Trophoblast cell (in vitro differentiated cells and primary cell): ENCODE measurements at places on chromosomes 7 and 10.

GRCh38 chr10:110793886-110794285 lies 77.8 kb upstream of the PDCD4 start:
- H3K36me3 ChIP-seq = no peaks in the 10 kb centered on the region
- H3K27ac ChIP-seq = no peak overlapping the region
- peaks cover 17% of the 10 kb centered on the region for H3K4me1 ChIP-seq
- H3K27me3 ChIP-seq = no peaks in the 10 kb centered on the region

DNA sequence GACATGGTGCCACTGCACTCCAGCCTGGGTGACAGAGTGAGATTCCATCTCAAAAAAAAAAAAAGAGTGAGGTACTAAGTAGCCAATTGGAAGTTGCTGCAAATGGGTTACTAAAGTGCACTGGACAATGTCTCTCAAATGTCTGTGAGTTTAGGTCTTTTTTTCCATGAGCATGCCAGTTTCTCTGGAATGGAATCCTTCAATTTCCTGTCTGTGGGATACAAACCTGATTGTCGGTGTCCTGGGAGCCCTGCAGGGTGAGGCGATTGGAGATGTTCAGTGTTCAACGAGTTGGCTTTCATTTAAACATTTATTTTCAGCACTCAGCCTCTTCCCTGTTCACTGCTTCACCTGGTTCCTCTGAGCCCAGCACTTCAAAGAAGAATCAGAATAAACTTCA lies 5.3 kb upstream of the CALD1 start:
- H3K4me3 ChIP-seq = no peak overlapping the region
- no peaks in the 10 kb centered on the region for H3K27me3 ChIP-seq
- DNase-seq = no peak
- H3K27ac ChIP-seq = peak overlapping the region; percentile 98
- H3K4me1 ChIP-seq = peaks cover 12% of the 10 kb centered on the region

DNA sequence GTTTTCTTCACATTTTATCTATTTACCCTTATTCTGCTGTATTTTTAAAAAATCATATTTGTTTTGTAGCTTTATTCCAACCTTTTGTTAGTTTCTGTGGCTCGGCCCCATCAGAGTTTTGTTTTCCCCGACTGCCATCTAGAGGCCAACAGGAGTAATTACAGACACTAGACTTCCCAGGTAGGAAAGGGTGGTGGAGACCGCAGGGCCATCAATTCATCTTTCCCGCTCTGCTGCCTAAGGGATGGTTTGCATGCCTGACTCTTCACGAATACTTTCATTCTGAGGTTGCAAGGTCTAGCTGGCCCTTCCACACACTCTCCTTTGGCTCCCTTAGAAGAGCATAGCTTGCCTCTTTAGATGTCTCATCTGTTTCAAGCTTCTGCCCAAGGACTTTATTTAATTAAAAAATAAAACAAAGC lies 38.3 kb downstream of the LYZL2 start:
- H3K36me3 ChIP-seq = no peaks in the 10 kb centered on the region
- H3K4me1 ChIP-seq = no peaks in the 10 kb centered on the region
- peak; percentile 67 for DNase-seq
- H3K27ac ChIP-seq = no peak overlapping the region
- no peak overlapping the region for H3K4me3 ChIP-seq
- H3K27me3 ChIP-seq = no peaks in the 10 kb centered on the region

DNA sequence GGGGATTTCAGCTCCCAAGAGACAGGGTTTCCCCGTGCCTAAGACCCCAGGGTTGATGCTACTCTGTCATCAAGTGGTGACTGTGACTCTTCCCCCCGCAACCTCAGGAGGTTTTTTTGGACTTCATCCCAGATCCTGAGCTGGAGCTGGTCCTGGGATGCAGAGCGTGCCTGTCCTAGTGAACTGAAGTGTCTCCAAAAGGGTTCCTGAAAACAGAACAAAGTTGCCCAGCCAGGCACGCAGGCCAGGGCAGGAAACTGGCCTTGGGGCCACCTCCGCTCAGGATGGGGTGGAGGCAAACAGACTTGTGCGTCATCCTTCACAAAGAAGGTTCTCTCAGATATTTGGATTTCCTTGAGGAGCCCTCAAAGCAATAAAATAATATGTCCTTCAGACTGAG lies 118.9 kb downstream of the ITIH5 start:
- H3K27me3 ChIP-seq = no peaks in the 10 kb centered on the region
- H3K4me1 ChIP-seq = no peaks in the 10 kb centered on the region
- no peak overlapping the region for H3K4me3 ChIP-seq
- no peak for DNase-seq
- no peak overlapping the region for H3K27ac ChIP-seq
- no peaks in the 10 kb centered on the region for H3K36me3 ChIP-seq

DNA sequence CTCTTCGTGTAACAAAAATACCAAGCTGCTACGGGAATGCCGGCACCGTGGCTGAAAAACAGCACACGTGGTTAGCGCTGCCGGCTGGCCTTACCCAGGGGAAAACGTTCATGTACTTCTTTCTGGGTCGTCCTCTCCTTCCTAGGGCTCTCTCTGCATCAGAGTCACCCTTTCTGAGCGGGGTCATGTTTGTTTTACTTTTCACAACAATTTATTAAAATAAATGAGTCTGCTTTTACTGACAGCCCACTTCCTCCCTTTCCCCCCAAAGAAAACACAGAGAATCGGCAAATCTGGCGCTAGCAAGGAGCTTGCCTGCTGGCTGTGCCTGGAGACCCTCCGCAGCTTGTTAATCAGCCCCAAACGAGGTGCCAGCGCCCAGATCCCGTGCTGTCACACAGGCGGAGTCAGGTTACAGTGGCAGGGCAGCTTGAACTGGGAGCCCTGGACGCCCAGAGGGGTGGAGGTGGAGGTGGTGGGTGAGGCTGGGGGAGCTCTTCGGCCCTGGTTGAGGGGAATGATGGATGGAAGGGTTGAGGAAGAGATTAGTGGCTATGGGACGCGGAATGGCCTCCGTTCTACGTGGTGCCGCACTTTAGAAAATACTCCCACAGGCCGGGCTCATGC lies 162.2 kb upstream of the TNS3 start:
- DNase-seq = no peak
- no peak overlapping the region for H3K27ac ChIP-seq
- peak overlapping the region; percentile 18 for H3K4me3 ChIP-seq
- peaks cover 3% of the 10 kb centered on the region for H3K4me1 ChIP-seq

GRCh38 chr10:81889181-81889769 lies 14.3 kb downstream of the NRG3 start:
- no peaks in the 10 kb centered on the region for H3K36me3 ChIP-seq
- H3K27ac ChIP-seq = no peak overlapping the region
- H3K4me1 ChIP-seq = no peaks in the 10 kb centered on the region
- no peak overlapping the region for H3K4me3 ChIP-seq

DNA sequence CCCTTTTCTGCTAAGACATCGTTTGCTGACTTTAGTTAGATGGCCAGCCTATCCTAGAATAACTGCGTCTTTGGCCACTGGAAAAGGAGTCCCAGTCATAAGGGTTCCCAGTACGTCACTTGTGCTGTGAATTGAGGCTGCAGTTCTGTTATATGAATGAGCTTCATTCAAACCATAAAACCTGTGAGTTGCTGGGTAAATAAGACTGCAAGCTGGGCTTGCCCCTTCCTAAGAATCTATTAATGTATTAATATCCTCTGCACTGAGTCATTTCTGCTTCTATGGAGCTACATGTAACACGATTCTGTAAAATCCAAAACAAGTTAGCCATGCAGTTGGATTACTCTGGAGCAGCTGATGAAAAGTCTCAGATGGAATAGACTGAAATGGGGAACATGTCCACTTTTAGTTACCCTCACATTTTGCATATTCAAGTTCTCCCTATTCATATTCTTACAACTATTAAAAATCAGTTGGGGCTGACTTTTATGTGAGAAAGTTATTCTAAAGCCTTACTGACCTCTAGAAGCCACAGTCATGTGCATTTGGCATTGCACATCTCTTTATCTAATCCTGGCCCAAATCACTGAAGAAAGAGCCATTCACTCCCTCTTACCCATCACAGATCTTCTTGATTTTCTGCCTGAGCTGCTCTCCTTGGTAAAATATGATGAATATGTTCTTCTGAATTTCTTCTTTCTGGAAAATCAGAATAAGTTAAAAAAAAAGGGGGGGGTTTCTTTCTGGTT lies 41.8 kb upstream of the TMEM213 start:
- no peak overlapping the region for H3K27ac ChIP-seq
- H3K27me3 ChIP-seq = no peaks in the 10 kb centered on the region
- DNase-seq = no peak
- no peak overlapping the region for H3K4me3 ChIP-seq
- H3K36me3 ChIP-seq = no peaks in the 10 kb centered on the region

- H3K27me3 ChIP-seq = no peaks in the 10 kb centered on the region
- DNase-seq = no peak
- no peak overlapping the region for H3K27ac ChIP-seq
- no peaks in the 10 kb centered on the region for H3K4me1 ChIP-seq
- no peaks in the 10 kb centered on the region for H3K36me3 ChIP-seq
Measured at GRCh38 chr7:135857519-135858274, 109.1 kb upstream of the FAM180A start.

GRCh38 chr10:27534161-27534700 lies 30.1 kb downstream of the RAB18 start:
- H3K4me3 ChIP-seq = no peak overlapping the region
- H3K36me3 ChIP-seq = peaks cover 13% of the 10 kb centered on the region
- H3K27me3 ChIP-seq = no peaks in the 10 kb centered on the region
- no peak for DNase-seq
- H3K27ac ChIP-seq = no peak overlapping the region

DNA sequence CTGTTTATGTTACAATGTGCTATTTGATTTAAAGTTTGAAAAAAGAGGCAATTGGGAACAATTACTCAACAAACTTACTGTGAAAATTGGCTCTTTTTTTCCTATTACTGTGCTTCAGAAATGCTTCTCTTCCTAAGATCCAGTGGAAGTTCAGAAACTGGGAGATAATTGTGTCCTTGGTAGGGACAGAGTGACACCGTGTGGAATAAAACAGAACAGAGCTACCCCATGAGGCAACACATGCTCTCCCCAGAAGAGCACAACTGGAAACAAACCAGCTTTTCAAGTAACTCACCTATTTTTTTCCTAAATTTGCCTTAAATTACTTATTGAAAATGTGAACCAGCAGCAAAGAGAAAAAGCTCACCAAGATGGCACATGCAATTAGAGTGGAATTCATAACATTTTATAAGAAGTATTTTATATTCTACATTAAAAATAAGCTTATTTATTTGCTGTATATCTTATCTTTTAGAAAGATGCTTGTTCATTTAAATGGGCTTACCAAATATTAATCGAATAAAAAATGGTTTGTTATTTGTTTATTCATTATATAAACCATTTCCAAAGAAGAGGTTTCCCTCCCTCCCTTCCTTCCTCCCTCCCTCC lies 346.1 kb upstream of the ANKRD30A start:
- H3K27me3 ChIP-seq = no peaks in the 10 kb centered on the region
- peaks cover 4% of the 10 kb centered on the region for H3K4me1 ChIP-seq

DNA sequence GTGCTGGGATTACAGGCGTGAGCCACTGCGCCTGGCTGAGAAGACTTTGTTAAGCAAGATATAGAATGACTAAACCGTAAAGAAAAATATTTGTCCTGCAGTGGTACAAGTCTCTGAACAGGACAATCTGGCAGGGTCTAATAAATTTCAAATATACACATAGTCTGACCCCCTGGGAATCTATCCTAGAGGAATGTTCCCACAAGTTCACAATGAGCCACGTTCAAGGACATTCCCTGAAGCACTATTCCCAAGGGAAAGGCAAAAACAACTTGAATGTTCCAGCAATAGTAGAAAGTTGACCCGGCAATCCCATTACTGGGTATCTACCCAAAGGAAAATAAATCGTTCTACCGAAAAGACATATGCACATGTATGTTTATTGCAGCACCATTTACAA lies 82.0 kb downstream of the HIP1 start:
- no peaks in the 10 kb centered on the region for H3K36me3 ChIP-seq
- no peaks in the 10 kb centered on the region for H3K27me3 ChIP-seq
- no peak overlapping the region for H3K27ac ChIP-seq
- no peak overlapping the region for H3K4me3 ChIP-seq
- DNase-seq = no peak

- no peak overlapping the region for H3K4me3 ChIP-seq
- no peak overlapping the region for H3K27ac ChIP-seq
- no peaks in the 10 kb centered on the region for H3K36me3 ChIP-seq
- peaks cover 9% of the 10 kb centered on the region for H3K4me1 ChIP-seq
- DNase-seq = no peak
Measured at GRCh38 chr10:78339251-78339650, 305.6 kb downstream of the RPS24 start.

DNA sequence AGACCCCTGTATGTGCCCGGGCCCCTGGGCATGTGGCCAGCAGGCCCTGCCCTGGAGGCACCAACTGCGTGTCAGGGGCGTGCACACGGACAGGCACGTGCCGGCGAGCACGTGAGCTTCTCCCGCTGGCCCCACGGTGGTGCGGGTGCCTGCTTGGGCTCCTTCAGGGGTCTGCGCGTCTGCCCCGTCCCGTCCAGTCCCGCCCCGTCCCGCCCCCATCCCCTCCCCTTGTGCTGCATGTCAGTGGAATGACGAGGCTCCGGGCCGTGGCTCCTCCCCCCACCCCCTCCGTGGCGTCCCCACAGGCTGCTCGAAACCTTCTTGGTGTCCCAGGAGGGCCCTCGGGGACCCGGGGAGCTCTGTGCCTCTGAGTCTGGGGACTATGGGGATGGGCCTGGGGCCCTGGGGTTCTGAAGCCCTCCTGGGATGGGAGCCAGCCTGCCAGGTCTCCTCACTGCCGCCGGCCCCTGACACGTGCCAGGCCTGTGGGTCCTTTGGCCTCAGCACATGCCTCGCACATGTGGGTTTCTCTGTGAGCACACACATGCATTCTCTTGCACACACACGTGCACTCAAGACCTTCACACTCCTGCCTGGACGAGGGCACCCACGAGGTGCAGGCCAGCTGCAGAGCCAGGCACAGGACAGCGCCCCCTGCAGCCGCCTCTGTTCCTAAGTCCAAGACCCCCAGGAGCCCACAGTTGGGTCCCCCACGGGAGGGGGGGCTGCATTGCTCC lies 27.5 kb upstream of the AMZ1 start:
- no peak overlapping the region for H3K27ac ChIP-seq
- no peak overlapping the region for H3K4me3 ChIP-seq
- DNase-seq = peak; percentile 51
- H3K36me3 ChIP-seq = peaks cover 70% of the 10 kb centered on the region
- H3K27me3 ChIP-seq = no peaks in the 10 kb centered on the region
- H3K4me1 ChIP-seq = no peaks in the 10 kb centered on the region

DNA sequence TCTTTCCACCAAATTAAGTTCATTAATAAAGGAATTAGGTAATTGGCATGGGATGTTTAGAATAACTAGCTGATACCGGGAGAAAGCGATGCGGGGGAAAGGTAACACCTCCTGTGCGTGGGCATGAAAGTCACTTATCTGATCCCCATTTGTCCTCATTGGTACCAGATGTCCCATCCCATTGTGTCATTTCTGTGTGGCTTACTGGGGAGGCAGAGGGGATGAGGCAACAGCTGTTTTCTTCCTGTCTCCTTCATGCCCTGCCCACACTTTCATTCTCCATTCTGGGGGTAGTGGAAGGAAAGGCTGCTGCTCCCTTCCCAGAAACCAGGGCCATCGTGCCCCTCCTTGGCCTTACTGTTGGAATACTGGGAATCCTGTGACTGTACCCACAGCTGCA lies 27.1 kb downstream of the EEPD1 start:
- H3K27ac ChIP-seq = no peak overlapping the region
- peaks cover 3% of the 10 kb centered on the region for H3K4me1 ChIP-seq
- DNase-seq = no peak
- H3K4me3 ChIP-seq = no peak overlapping the region
- no peaks in the 10 kb centered on the region for H3K27me3 ChIP-seq
